ENCODE measurements at places on chromosomes 1 and 21. TPM values are rescaled to one million over a fixed set of nuclear protein-coding genes. Genes with fewer than 3 reads are reported as not detected.

GRCh38 chr1:160309185-160309557 is 24.2 kb upstream of the PEX19 start:
- no peak for ATAC-seq

Gene TEX38
- 1.0 TPM for total RNA-seq

- ATAC-seq = no peak
Measured at GRCh38 chr1:24110642-24111261, 1.2 kb downstream of the MYOM3 start.

Gene OR2L8
- total RNA-seq = 0.36 TPM

GRCh38 chr21:43193651-43194302 is 25.0 kb downstream of the CRYAA start:
- ATAC-seq = peak; percentile 92

GRCh38 chr1:107786203-107786845 is 178.7 kb downstream of the VAV3 start:
- ATAC-seq = no peak

DNA sequence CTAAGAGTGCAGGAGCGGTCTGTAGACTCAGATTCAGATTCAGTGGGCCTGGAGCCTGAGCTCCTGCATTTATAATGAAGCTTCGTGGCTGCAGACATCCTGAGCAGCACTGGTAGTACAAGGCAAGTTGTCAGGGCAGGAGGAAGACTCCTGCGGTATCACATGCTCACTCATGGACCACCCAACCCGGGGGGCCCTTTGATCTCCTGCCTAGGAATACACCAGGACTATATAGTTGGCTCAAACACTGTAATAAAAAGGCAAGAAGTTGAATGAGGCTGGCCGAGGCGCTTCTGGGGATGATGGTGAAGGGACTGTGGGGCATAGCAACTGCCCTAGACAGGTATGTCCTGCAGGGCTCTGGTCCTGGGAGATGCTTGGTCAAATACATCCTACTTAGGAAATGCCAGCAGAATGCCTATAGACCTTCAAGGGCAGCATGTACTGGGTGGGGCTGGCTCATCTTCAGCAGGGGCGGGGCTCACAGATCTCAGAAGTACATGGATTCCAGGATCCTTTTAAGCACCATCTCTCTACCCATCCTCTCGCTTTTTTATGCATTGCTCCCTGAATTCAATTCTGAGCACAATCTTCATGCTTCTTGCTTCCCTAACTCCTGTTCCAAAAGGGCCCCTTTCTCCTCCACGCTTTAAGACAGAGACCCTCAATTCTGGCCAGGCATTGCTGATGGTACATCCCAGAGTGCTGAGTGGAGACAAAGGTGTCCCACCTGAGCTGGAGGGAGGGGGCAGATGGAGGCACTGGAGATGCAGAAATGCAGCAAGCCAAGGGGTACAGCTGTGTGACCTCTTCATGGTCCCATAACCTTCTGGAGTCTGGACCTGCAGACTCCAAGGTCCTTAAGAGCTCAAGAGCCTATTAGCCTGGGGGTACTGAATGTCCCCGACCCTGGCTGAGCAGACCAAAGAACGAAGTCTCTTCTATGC is 2.1 kb upstream of the RAP1GAP start:
- ATAC-seq = no peak

- ATAC-seq = peak; percentile 37
Measured at GRCh38 chr1:222124602-222125001, 382.7 kb upstream of the DUSP10 start.

- ATAC-seq = peak; percentile 94
Measured at GRCh38 chr21:41024746-41025254, 143.2 kb upstream of the BACE2 start.

Gene NR5A2
- 1.3 TPM for total RNA-seq

DNA sequence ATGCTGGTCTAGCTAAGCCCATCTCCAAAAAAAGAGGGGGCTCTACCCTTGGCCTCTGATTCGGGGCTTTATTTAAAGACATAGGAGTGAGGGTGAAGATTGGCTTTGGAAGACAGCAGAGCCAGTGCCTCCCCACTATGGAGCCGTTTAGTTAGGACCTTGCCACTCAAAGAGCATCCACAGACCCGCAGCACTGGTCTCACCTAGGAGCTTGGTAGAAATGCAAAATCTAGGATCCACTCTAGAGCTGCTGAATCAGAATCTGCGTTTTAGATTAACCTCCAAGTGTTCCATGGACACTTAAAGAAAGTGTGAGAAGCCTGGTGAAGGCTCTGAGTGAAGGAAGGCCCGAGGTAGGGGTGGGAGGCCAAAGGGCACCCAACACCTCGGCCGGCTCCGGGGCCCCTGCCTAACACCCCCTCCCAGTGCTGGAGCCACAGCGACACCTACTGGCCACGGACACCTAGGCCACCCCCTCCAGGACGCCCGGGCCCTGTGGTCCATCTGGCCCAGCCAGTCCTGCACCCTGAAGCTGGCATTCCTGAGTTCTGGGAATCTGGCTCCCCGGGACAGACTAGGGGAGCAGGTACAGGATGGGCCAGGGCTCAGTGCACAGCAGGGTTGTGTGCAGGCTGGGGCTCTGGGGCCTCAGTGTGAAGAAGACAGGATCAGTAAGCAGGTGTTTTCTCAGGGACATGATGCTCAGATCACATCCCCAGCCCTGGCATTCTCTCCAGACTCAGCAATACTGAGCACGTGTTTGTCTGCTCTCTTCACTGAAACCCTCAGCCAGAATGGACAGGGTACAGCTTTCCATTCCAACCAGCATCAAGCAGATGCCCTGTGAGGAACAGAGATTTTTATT is 79.2 kb downstream of the TMEM53 start:
- peak; percentile 80 for ATAC-seq

DNA sequence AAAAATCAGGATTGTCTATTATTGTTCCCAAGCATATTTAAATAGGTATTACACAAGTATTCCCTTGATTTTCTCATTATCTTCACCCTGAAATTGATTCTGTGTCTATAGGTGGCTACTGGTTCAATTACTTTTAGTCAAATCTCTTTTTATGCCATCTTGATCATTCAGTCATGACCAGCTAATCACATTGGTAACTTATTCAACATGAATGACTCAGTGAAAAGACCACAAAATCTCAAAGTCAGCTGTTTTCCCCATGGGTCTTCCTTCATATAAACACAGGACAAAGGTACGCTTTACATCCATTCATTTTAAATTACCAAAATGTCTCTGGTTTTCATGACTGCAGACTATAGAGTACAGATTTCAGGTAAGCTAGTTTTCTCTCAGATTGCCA is 23.7 kb upstream of the NRIP1 start:
- no peak for ATAC-seq

- ATAC-seq = no peak
Measured at GRCh38 chr1:155003227-155003765, 694 bp downstream of the ZBTB7B start.

- ATAC-seq = peak; percentile 0
Measured at GRCh38 chr1:205312866-205313562, 8.5 kb downstream of the NUAK2 start.

- ATAC-seq = no peak
Measured at GRCh38 chr1:109295712-109296415, 10.9 kb downstream of the MYBPHL start.

GRCh38 chr1:204756811-204757210 is 71.3 kb upstream of the LRRN2 start:
- no peak for ATAC-seq

- ATAC-seq = no peak
Measured at GRCh38 chr1:161718559-161719324, 2.6 kb upstream of the FCRLB start.

Gene ZZZ3
- 83.6 TPM for total RNA-seq

GRCh38 chr1:3645666-3646355 is 4.1 kb downstream of the WRAP73 start:
- ATAC-seq = no peak

Gene TMEM200B
- 1.8 TPM for total RNA-seq

Gene TMPRSS15
- total RNA-seq = 1.5 TPM

- ATAC-seq = no peak
Measured at GRCh38 chr1:10701145-10701544, 95.3 kb downstream of the CASZ1 start.

- ATAC-seq = no peak
Measured at GRCh38 chr1:241615043-241615974, 24.9 kb downstream of the CHML start.

- no peak for ATAC-seq
Measured at GRCh38 chr1:192545896-192546521, 29.6 kb upstream of the RGS1 start.

Gene TMEM240
- total RNA-seq = 10.3 TPM

Gene PPIAL4G
- total RNA-seq = 0.11 TPM

- no peak for ATAC-seq
Measured at GRCh38 chr1:153291514-153291913, 21.2 kb downstream of the PGLYRP3 start.

DNA sequence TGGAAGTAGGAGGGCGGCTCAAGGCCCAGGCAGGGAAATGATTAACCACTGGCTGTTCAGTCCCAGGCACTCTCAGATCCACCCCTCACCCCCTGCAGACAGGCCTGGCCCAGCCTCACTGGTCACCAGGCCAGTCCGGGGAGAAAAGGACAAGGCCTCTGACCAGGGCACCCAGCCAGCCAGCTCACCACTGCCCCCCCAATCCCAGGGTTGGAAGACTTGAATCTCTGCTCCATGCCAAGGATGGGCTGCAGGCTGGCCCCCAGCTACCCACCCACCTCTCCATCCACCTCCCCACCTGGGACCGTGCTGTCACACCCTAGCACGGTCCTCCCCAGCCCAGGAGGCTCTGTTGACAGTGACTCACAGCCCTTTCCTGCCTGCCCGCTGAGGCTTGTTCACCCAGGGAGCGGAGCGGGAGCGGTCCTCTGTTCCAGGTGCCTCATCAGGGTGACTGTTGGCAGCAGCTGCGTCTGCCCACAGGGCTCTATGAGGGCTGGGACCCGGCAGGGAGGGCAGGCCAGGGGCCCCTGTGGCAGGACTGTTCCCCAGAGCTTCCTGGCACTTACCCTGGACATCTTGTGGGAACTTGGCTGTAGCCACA is 2.2 kb downstream of the LAD1 start:
- no peak for ATAC-seq

DNA sequence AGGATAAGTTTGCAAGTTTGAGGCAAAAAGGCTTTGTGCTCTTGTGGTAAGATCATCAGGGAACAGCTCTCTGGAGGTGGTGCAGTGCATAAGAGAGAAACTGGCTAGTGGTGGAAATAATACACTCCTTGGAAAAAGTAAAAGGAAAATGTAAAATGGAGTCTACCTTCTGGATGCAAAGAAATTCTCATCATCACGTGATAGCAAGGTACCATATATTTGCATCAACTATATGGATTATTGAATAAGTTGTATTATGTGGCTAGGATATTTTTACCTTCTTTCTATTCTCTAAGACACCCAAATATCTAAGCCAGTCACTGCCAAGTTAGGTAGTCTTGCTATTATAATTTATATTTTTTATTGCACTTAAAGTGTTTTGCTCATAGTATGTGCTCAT is 14.0 kb upstream of the LRRC7 start:
- ATAC-seq = no peak

Gene NCAM2
- not detected for total RNA-seq

- no peak for ATAC-seq
Measured at GRCh38 chr1:173866413-173867115, 1.2 kb downstream of the GAS5 start.

DNA sequence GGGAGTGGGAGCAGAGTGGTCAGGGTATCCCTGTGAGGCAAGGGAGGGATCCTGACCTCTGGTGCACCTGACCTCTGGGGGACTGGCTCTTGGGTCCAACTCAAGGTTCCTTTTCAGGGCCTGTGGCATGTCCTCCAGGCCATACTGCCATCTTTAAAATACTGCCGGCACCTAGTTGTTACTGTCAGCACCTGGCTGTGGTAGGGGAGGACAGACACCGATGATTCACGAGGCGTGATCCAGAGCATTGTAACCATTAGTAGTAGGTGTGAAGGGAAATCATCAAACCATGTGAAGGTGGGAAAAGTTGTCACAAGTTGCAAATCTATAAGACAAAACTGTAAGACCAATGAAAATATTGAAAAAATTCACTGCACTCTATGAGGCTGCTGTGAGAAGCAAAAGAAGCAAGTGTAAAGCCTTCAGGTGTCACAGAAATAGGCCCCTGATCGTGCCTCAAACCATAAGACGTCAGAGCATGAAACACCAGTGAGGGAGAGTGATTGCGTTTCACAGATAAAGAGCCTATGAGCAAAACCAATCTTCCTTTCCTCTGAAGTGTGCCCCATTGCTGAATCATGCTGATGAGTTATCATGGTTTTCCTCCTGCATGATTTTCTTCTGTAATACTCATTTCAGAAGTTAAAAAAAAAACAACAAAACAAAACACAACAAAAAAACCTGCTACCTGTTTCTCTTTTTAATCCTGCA is 55.3 kb downstream of the CDC7 start:
- peak; percentile 90 for ATAC-seq

GRCh38 chr1:213987422-213987926 is 299 bp upstream of the PROX1 start:
- peak; percentile 51 for ATAC-seq

DNA sequence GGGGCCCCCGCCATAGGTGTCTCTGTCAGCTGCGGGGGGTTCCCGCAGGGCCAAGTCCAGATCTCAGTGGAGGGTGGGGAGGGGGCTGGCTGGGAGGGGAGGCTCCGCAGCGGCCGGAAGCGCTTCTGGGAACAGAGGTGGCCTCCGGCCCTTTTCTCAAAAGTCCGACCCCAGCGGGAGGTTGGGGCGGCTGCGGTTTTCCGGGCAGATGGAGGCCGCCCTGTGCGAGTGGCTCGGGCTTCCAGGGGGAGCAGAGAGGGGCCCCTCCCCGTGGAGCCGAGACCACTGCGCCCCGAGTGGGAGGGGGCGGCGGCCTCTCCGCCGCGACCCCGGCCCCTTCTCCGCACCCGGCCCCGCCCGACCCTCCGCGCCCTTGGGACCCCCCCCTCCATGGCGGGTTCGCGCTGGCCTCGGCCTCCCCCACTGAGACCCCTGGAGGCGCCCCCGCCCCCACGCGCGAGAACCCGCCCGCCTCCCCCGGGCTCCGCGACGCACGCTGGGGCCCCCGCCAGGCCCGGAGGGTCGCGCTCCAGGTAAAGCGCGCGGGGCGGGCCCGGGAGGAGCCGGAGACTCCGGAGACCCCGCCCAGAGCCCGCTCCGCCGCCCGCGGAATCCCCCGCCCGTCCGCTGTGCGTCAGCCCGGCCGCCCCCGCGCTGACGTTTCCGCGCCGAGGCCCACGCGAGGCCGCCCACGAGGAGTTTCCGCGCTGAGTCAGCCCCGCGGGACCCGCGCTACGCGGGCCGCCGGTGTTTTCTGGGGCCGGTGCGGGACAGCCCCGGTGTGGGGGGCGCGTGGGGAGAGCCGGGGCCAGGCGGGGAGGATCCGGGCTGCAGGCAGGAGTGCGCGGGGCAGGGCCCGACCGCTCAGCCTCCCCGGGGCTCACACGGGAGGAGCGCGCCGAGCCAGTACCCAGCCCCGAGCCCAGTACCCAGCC is 5.2 kb downstream of the TNFRSF18 start:
- ATAC-seq = peak; percentile 72

DNA sequence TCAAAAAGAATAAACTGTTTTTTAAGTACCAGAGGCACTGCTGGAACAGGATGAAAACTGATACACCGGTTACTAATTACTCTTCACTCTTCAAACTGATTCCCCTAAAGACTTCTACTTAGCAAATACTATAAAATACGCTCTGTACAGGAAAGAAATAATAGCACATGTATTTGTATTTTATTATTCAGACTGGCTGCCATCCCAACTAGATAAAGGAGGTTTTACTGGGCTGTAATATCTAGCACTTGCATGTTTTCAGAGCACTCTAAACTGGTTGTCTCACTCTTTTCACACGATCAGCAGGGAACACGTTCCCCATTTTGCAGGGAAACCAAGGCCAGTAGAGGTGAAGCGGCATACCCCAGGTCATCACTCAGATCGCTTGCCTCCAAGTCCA is 9.2 kb downstream of the SMIM12 start:
- no peak for ATAC-seq

GRCh38 chr1:199813198-199813597 is 214.3 kb upstream of the NR5A2 start:
- no peak for ATAC-seq

- ATAC-seq = no peak
Measured at GRCh38 chr1:162548170-162548569, 13.4 kb upstream of the UAP1 start.

Measured in motor neuron (in vitro differentiated cells).